ENCODE measurements at places on chromosomes 6 and 20. TPM values are rescaled to one million over a fixed set of nuclear protein-coding genes. Genes with fewer than 3 reads are reported as not detected.

DNA sequence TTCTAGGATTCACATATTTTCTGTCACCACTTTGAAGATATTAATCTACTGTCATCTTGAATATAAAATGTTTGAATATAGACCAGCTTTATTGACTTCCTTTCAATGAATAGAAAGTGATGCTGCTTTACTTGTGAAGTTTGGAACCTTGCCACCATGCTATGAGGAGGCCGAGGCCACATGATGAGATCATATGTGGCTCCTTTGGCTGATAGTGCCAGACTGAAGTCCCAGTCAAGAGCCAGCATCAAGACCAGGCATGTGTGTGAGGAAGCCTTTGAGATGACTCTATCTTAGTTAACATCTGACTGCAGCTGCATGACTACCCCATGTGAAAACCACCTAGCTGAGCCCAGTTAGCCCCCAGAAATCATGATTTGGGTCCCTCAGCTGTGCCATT, 169.5 kb downstream of the OTOR start:
- no peaks in the 10 kb centered on the region for H3K4me1 ChIP-seq
- no peak for DNase-seq
- no peak overlapping the region for H3K27ac ChIP-seq
- H3K4me3 ChIP-seq, result no peak overlapping the region
- no peaks in the 10 kb centered on the region for H3K36me3 ChIP-seq

DNA sequence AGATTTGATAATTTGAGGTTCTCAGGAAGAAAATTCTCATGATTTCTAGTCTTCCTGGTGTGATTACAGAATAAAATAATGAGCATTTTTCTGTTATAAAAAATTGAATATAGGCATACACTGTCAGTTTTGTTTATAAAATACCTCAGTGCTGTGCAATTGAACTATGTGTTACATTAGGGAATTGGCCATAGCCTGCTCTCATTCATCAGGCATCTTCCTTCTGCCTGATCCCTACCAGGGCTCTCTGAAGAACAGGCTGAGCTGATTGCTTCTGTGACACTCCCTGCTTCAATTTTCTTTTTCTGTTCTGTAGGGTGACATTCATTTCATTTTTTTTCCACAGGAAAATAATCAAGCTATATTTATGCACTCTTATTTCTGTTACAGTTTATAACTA, 162.8 kb downstream of the PHF3 start:
- H3K4me3 ChIP-seq, result no peak overlapping the region
- H3K36me3 ChIP-seq, result no peaks in the 10 kb centered on the region
- no peak overlapping the region for H3K27ac ChIP-seq
- H3K27me3 ChIP-seq, result no peaks in the 10 kb centered on the region

- DNase-seq, result peak; percentile 26
- H3K4me1 ChIP-seq, result peaks cover 30% of the 10 kb centered on the region
- no peaks in the 10 kb centered on the region for H3K27me3 ChIP-seq
- no peak overlapping the region for H3K4me3 ChIP-seq
- H3K27ac ChIP-seq, result no peak overlapping the region
Measured at GRCh38 chr20:53834062-53834442, 236.3 kb downstream of the BCAS1 start.

DNA sequence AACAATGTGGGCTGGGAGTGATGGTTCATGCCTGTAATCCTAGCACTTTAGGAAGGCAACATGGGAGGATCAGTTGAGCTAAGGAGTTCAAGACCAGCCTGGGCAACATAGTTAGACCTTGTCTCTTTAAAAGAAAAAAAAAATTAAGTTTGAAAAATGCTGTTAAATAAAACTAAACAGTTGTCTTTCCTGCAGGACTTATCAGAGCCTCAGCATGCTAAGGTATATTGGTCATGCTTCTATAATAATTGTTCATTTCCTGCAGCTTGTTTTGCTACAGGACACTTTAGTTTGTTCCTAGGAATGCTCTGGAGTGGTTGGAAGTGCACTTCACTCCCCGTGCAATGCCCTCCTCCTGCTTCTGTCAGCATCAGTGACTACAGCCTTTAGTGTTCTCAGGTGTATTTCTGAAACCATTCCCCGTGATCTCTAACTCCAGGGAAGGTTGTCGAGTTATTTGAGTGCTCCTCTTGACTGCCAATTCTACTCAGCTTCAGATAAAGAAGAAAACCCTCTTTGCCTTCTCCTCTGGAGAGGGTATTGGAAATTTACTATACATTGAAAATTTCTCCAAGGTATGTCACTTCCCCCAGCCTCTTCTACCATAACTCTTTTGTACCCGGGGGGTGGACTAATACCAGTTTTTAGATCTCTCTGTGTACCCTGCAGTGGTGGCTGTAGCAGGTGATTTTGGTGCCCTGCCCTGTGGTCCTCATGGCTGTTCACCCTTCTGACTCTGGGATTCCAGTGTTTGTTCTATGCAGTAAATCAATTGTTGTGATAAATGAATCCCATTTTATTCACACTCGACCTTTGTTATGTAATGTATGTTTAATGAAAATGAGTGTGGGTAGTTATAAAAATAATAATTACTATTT, 33.8 kb downstream of the NHLRC1 start:
- H3K27me3 ChIP-seq, result no peaks in the 10 kb centered on the region
- peak; percentile 91 for DNase-seq
- no peak overlapping the region for H3K4me3 ChIP-seq

DNA sequence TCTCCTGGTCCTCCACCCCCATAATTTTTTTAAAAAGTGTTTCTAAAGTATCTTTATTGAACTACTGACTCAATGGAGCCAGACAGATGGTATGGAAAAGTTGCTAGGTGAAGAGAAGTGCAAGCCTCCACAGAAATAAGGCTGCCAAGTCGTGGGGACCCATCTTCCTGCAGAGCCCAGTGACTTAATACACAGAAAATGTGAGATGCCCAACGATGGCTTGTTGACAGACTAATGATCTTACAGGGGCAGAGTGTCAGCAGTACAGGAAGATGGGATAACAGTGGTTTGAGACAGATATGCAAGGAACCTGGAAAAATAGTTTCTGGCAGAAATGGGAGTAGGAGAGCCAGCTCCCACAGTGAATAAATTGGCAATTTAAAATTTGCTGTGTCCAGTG, 43.3 kb downstream of the FYN start:
- no peaks in the 10 kb centered on the region for H3K27me3 ChIP-seq
- DNase-seq, result no peak
- peaks cover 5% of the 10 kb centered on the region for H3K4me1 ChIP-seq
- no peak overlapping the region for H3K27ac ChIP-seq

DNA sequence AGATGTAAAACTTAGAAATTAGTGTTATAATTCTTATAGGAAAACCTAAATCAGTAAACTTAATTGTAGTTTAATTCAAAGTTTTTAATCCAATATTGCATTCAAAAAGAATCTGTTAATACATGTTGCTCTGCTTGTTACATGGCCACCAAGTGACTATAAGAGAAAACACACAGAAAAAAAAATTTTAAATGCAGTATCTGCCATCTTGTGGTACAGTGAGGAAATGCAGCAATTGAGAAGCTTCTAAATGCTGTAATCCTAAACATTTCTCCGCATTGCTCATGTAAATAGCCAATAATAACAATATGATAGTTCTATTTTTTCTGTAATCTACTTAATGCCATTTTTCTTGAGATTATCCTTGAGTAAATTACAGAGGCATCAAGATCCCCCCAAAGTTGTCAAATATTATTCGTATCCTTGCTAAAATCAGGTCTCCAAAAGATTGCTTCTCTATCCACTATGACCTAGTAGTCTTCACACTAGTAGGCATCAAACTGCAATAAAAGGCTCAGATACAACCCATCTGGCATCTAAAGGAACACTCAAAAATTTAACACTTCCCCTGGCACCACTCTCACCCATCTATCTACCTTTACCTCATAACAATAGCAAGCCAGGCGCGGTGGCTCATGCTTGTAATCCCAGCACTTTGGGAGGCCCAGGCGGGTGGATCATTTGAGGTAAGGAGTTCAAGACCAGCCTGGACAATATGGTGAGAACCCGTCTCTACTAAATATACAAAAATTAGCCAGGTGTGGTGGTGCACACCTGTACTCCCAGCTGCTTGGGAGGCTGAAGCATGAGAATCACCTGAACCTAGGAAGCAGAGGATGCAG, 34.6 kb downstream of the HDAC2 start:
- H3K27me3 ChIP-seq, result no peaks in the 10 kb centered on the region
- H3K27ac ChIP-seq, result no peak overlapping the region
- no peak overlapping the region for H3K4me3 ChIP-seq
- H3K4me1 ChIP-seq, result no peaks in the 10 kb centered on the region

- no peak overlapping the region for H3K27ac ChIP-seq
- no peak overlapping the region for H3K4me3 ChIP-seq
- H3K4me1 ChIP-seq, result no peaks in the 10 kb centered on the region
- no peak for DNase-seq
- H3K27me3 ChIP-seq, result no peaks in the 10 kb centered on the region
Measured at GRCh38 chr20:13684566-13685222, 46.0 kb upstream of the TASP1 start.

DNA sequence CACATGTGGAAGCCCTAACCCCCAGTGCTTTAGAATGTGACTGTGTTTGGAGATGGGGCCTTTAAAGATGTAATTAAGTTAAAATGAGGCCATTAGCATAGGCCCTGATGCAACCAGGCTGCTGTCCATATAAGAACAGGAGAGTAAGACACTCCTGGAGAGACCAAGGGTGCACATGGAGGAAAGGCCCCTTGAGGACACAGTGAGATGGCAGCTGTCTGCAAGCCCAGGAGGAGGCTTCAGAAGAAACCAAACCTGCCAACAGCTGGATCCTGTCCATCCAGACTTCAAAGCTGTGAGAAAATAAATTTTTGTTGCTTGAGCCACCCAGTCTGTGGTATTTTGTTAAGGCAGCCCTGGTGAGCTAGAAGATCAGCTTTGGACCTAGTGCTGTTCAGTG, 16.8 kb upstream of the SNRPB2 start:
- H3K4me1 ChIP-seq, result no peaks in the 10 kb centered on the region
- H3K4me3 ChIP-seq, result no peak overlapping the region
- H3K27me3 ChIP-seq, result no peaks in the 10 kb centered on the region
- H3K36me3 ChIP-seq, result no peaks in the 10 kb centered on the region

DNA sequence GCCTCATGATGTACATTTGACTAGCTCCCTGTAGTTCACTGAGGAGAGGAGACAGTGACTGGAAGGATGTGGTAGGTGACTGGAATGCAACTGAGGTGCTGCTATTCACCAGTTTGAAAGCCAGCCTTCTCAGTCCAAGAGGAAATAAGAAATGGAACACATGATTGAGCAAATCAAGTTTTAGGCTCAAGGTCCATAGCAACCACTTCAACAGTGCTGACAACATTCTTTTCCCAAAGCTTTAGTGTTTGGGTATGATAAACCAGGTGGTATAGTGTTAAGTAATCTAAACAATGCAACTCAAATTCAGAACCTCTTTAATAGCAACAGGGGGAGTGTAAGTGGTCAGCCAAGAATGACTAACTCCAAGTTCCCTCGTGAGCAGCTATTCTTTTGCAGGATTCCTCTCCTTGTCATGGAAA, 9.2 kb downstream of the ZHX3 start:
- H3K4me3 ChIP-seq, result no peak overlapping the region
- DNase-seq, result no peak
- H3K27me3 ChIP-seq, result no peaks in the 10 kb centered on the region
- H3K4me1 ChIP-seq, result peaks cover 36% of the 10 kb centered on the region

- H3K4me3 ChIP-seq, result no peak overlapping the region
- DNase-seq, result no peak
- no peak overlapping the region for H3K27ac ChIP-seq
Measured at GRCh38 chr6:141808662-141809061, 324.1 kb upstream of the GJE1 start.

GRCh38 chr6:5772408-5773120, 234.2 kb downstream of the NRN1 start:
- H3K27me3 ChIP-seq, result no peaks in the 10 kb centered on the region
- no peaks in the 10 kb centered on the region for H3K4me1 ChIP-seq
- no peaks in the 10 kb centered on the region for H3K36me3 ChIP-seq
- no peak for DNase-seq
- no peak overlapping the region for H3K27ac ChIP-seq

DNA sequence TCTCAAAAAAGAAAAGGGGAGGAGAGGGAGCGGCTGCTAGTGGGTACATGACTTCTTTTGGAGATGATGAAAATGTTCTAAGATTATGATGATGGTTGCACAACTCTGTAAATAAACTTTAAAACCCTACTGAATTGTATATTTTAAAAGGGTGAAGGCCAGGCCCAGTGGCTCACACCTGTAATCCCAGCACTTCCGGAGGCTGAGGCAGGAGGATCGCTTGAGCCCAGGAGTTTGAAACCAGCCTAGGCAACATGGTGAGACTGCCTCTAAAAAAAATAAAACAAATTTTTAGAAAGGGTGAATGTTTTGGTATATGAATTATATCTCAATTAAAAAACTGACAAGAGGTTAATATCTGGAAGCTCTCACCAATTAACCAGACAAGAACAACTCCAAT, 45.4 kb downstream of the BAK1 start:
- no peak overlapping the region for H3K4me3 ChIP-seq
- no peak overlapping the region for H3K27ac ChIP-seq
- H3K4me1 ChIP-seq, result no peaks in the 10 kb centered on the region
- no peak for DNase-seq
- no peaks in the 10 kb centered on the region for H3K36me3 ChIP-seq

DNA sequence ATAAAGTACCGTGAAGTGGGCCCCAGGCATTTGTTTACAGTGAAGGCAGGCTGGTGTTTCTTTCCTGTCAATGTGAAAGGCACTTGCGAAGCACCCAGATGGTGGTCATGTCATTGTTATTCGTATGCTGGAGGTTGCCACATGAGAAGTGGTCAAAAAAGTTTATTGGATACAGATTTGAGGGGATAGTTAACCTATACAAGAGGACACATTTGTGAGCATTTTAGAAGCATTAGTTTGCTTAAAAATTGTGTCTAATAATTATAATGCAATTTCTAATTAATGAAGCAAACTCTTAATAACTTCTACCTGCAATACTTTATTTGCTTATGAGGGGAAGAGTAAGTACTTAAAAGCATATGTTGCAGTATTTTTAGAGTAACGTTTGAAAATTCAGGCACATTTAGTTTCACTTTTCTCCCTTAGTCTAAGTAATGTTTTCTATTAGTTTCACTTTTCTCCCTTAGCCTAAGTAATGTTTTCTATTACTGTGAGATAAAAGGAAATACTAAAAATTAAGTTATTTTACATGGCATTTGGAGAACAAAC, 120.7 kb upstream of the CLDN20 start:
- peak overlapping the region; percentile 49 for H3K27ac ChIP-seq
- DNase-seq, result no peak
- H3K36me3 ChIP-seq, result no peaks in the 10 kb centered on the region
- no peak overlapping the region for H3K4me3 ChIP-seq

DNA sequence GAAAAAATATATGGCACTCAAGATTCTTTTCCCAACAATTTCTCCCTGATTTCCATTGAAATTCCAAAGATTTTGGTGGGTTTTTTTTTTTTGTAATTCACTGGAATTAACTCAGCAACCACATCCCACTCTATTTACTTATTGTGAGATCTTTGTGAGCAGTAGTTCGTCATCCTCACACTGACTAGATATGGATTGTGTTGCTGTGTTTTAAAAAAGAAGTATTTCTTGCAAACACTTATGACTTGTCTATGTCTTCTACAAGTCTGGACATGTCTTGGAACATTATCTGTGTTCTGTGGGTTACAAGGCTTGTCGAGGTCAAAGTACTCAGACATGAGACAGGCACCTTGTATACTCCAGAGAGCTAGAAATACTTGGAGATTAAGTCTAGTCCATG, 7.3 kb upstream of the TENT5A start:
- no peaks in the 10 kb centered on the region for H3K4me1 ChIP-seq
- no peak for DNase-seq
- no peaks in the 10 kb centered on the region for H3K27me3 ChIP-seq
- no peak overlapping the region for H3K27ac ChIP-seq
- no peak overlapping the region for H3K4me3 ChIP-seq
- no peaks in the 10 kb centered on the region for H3K36me3 ChIP-seq

Gene THBD
- 78.5 TPM for total RNA-seq

Gene WFDC2
- 109 TPM for total RNA-seq

Gene TSBP1
- total RNA-seq, result not detected

All from thyroid gland (tissue), 4 donors.